A549 treated with GW870086 at 1 μM for 4 hours (cell line): ENCODE measurements at places on chromosomes 2 and 18. TPM values are rescaled to one million over a fixed set of nuclear protein-coding genes. Genes with fewer than 3 reads are reported as not detected.

Gene SMCHD1
- total RNA-seq = 13.3 to 18.6 TPM (median 14.6 TPM) in 5 replicates

Gene LTBP1
- 16.6 to 28.1 TPM (median 24.7 TPM) in 5 replicates for total RNA-seq

Gene POU3F3
- total RNA-seq = not detected in 5 replicates

Gene COL3A1
- 0.09 to 0.26 TPM (median 0.17 TPM) in 5 replicates for total RNA-seq

Gene SYT4
- total RNA-seq = not detected in 5 replicates

Gene STARD6
- total RNA-seq = 0.22 TPM in 1 of 5 replicates, not detected in the others

Gene SLC8A1
- 0.23 to 0.39 TPM (median 0.26 TPM) in 5 replicates for total RNA-seq

Gene ALLC
- 0.08 TPM in 1 of 5 replicates, not detected in the others for total RNA-seq

Gene HYCC2
- total RNA-seq = 2.4 to 5.0 TPM (median 4.2 TPM) in 5 replicates

Gene SPAG16
- total RNA-seq = 11.0 to 14.9 TPM (median 13.4 TPM) in 5 replicates
